ENCODE measurements at places on chromosomes 16 and 17. TPM values are rescaled to one million over a fixed set of nuclear protein-coding genes. Genes with fewer than 3 reads are reported as not detected.

- H3K36me3 ChIP-seq: no peaks in the 10 kb centered on the region
- no peak overlapping the region for H3K4me3 ChIP-seq
- no peaks in the 10 kb centered on the region for H3K27me3 ChIP-seq
- DNase-seq: no peak
Observed at GRCh38 chr17:6166492-6167179, 96.5 kb downstream of the WSCD1 start.

- H3K27ac ChIP-seq: no peak overlapping the region
- H3K4me1 ChIP-seq: no peaks in the 10 kb centered on the region
- no peaks in the 10 kb centered on the region for H3K27me3 ChIP-seq
- no peak overlapping the region for H3K4me3 ChIP-seq
- H3K36me3 ChIP-seq: no peaks in the 10 kb centered on the region
- no peak for DNase-seq
Observed at GRCh38 chr17:64357191-64357981, 33.3 kb downstream of the PECAM1 start.

GRCh38 chr16:1309888-1310831 is 724 bp downstream of the UBE2I start:
- peak; percentile 55 for DNase-seq
- peak overlapping the region; percentile 87 for H3K4me3 ChIP-seq
- H3K27ac ChIP-seq: peak overlapping the region; percentile 53
- no peaks in the 10 kb centered on the region for H3K27me3 ChIP-seq
- peaks cover 15% of the 10 kb centered on the region for H3K36me3 ChIP-seq

DNA sequence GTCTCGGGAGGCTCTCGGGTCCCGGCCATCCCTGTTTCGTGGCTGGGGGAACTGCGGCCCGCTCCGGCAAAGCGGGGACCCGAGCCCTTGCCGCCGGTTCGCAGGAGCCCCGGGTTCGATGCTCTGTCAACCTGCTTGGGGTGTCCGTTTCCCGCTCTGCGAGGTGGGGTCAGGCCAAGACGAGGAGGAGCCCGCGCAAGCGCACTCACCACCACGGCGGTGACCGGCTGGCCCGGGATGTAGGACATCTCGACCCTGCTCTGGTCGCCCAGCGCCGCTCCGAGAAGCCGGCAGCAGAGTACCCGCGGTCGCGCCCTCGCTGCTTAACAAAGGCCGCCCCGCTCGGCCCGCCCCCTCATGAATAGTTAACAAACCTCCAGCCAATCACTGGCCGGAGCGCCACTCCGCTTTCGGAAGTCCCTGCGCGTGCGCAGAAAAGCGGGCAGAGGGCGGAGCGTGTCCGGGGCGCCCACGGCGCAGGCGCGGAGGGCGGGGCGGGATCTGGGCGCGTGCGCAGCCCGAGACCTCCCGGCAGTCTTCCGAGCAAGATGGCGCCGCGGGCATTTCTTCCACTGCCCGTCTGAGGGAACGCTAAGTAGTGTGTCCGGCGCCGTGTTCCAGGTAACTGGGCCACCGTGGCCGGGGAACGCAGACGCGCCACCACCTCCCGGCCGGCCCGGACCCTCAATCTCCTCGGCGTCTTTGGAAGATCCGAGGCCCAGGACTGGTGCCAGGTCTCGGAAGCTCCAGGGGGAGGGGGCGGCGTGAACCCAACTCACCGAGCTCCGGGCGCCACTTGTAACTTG is at the start of the genes EMC6 and TAX1BP3:
EMC6 (plus strand) TSS at position 534 of the 806 bp plus-strand sequence. CDS start 335 bp downstream, outside the sequence.
TAX1BP3 (minus strand) TSS at position 300 of the 806 bp plus-strand sequence; CDS start at position 248, 52 bp downstream.
- peak within 1 kb of the TSS; percentile 80 for H3K4me3 ChIP-seq
- no peaks in the 10 kb centered on the region for H3K27me3 ChIP-seq
- H3K27ac ChIP-seq: peak within 1 kb of the TSS; percentile 99
- H3K4me1 ChIP-seq: peaks cover 14% of the 10 kb centered on the region
- peak; percentile 99 for DNase-seq
- H3K36me3 ChIP-seq: peaks cover 11% of the 10 kb centered on the region

GRCh38 chr16:57178793-57179212 is 7.0 kb downstream of the PSME3IP1 start:
- no peak overlapping the region for H3K4me3 ChIP-seq
- no peaks in the 10 kb centered on the region for H3K36me3 ChIP-seq
- H3K27me3 ChIP-seq: no peaks in the 10 kb centered on the region
- no peak for DNase-seq
- H3K4me1 ChIP-seq: peaks cover 58% of the 10 kb centered on the region

GRCh38 chr17:61480414-61480807 is 28.2 kb downstream of the TBX4 start:
- H3K27ac ChIP-seq: no peak overlapping the region
- H3K36me3 ChIP-seq: no peaks in the 10 kb centered on the region
- H3K4me1 ChIP-seq: no peaks in the 10 kb centered on the region
- H3K4me3 ChIP-seq: no peak overlapping the region
- no peak for DNase-seq

DNA sequence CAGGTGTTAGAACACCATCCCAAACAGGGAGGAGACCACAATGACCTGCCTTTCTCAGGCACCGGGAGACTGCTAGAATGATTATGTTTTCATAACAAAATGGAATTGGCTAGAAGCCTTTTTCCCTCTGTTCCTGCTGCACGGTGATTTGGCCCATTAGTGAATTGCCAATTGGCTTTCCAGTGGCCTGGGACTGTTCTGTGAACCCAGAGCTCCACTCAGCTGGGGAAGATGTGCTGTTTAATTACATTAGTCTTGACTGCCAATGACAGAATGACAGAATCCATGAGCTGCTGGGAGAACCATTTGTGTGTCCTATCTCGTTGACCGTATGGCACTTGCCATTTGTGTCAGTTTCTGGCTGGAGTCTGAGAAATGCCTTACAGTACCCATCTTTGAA is 242.9 kb downstream of the CDH11 start:
- H3K4me3 ChIP-seq: no peak overlapping the region
- no peaks in the 10 kb centered on the region for H3K27me3 ChIP-seq
- DNase-seq: no peak

- DNase-seq: no peak
- H3K27me3 ChIP-seq: no peaks in the 10 kb centered on the region
- H3K36me3 ChIP-seq: no peaks in the 10 kb centered on the region
- H3K27ac ChIP-seq: no peak overlapping the region
- H3K4me1 ChIP-seq: no peaks in the 10 kb centered on the region
Observed at GRCh38 chr16:83095941-83096692, 469.3 kb downstream of the CDH13 start.

SOX9 gene
- 30.1 TPM for total RNA-seq
